COR-L47 (cell line): ENCODE measurements at places on chromosomes 12 and 14.

DNA sequence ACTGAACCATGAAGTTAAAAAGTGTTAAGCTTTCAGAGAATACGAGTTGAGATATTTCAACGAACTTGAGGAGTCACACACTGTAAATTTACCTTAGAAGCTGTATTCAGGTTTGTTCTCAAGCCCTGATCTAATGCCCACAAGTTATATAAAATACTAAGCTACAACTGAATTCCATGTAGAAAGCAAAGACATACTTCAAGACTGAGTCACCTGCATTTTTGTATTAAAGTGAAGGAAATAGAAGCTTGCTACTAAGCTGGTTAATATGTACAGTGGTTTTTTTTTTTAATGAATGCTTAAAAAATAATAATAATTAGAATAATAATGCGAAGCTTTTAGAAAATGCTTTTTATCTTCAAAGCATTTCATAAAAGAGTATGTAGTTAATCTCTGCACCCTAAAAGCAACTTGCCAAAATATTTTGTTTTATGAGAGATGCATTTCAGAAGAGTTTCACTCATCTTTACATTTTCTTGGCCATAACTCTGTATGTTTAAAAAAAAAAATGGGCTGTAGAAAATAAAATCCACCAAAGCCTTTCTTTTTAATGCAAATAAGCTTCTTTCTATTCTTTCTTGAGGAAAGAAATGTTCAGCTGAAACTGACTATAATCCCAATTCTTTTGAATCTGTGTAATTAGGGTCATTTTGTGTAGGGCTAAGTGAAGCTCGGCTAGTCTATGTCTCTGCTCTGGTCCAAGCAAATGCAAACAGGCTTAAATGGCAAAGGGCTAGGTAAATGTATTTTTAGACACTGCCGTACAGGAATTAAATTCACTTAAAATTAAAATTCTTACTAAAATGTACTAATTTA lies 1047.5 kb upstream of the FLRT2 start:
- no peak for DNase-seq

- peak; percentile 58 for DNase-seq
Measured at GRCh38 chr14:103629503-103630121, 601 bp downstream of the KLC1 start.

DNA sequence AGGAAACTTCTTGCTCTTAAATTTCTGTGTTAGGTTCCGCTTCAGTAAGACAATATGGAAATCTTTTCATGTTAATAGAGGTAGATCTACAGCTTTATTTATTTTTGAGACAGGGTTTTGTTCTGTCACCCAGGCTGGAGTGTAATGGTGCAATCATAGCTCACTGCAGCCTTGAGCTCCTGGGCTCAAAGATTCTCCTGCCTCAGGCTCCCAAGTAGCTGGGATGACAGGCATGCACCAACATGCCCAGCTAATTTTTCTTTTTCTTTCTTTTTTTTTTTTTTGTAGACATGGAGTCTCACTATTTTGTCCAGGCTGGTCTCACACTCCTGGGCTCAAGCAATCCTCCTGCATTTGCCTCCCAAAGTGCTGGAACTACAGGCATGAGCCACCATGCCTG lies 70.1 kb downstream of the DAO start:
- no peak for DNase-seq

DNA sequence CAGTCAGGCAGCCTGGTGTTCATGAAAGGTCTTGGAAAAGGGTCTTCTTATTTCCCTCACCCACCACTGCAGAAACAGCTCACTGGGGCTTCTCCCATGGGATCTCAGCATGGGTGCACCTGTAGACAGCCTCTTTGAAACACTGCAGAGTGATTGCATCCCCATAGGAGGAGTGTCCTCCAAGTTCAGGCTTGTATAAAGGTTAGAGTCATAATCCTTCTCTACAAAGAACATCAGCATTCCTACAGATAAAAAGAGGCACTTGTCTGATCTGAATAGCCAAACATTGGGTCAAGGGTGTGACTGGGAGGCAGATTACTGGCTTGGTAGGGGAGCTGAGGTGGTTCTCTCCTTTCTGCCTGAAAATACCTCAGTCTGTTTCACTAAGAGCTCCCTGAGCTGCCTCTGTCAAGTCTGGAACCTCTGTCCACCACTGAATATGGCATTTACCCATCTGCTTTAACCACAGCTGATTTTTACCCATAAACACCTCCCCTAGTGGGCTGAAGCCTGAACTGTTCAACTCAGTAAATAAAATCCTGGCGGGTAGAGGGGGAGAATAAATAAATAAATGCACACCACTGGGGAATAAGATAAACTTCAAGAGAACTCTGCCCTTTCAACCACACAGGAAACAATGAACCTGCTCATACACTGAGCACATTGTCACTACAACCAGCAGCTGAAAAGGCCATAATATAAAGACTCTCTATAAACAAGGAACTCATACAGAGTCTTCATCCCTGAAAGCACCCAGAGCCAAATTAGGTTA lies 120.7 kb upstream of the SCAF11 start:
- peak; percentile 2 for DNase-seq

DNA sequence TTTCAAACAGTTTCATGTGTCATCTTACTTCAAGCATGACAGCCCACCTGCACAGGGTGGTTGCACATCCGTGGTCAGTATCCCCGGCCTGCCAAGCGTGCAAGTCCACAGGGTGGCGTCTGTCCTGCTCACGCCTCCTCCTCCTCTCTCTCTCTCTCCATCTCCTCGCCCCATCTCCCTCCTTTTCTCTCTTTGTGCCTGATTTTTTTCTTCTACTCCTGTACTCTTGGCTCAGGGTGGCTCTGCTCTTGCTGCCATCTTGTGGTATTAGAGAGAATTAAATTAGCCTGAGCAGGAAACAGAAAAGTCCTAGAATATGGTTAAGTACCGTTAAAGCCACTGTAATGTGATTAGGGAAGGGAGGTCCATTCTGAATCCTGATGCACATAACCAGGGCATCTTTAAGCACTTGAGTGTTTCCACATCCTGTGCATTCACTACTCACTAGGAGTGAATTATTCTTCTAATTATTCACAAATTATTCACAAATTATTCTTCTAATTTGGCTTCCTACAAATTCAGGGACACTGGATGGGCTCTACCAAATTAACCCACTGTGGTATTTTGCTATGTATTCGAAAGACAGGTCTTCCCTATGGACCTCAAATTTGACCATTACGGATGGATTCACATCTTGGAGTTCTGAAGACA lies 25.5 kb upstream of the DTX1 start:
- DNase-seq, result peak; percentile 41

GRCh38 chr14:24990773-24991172 lies 59.2 kb downstream of the STXBP6 start:
- no peak for DNase-seq

DNA sequence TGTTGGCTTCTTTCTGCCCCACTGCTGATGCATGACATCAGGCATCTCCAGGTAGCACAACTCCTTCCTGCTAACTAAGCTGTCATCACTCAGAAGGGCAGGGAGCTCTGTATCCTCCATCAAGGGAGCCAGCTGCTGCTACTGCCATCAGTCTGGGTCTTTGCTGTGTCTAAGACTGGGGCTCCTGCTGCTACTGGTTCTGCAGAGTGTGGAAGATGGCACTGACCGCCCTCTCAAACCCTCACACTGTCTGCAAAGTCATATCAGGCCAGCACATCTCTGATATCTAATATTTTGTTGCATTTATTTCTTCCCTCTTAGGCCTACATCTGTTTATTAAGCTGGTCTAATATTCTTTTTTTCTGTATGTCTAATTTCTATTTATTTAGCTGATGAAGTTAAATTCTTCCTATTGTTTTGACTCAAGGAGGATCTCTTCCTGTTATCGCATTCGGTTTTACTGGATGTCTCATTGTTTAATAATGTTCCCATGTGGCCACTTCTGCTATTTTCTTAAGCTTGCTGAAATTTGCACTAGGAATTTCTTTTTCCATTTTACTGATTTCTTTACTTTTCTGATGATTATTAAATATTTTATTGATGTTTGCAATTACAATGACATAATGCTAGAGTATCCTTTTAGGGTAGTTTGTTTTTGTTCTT lies 7.6 kb upstream of the E2F7 start:
- no peak for DNase-seq

- no peak for DNase-seq
Measured at GRCh38 chr12:120479458-120479857, 9.9 kb upstream of the SRSF9 start.

GRCh38 chr14:93638790-93639189 lies 149.5 kb downstream of the PRIMA1 start:
- no peak for DNase-seq
